ENCODE measurements at places on chromosomes 4 and X. TPM values are rescaled to one million over a fixed set of nuclear protein-coding genes. Genes with fewer than 3 reads are reported as not detected.

The KLB gene
- total RNA-seq, result not detected

The NPY1R gene
- 56.4 TPM for total RNA-seq

The ANXA10 gene
- not detected for total RNA-seq

The UGT2B11 gene
- not detected for total RNA-seq

The C4orf51 gene
- total RNA-seq, result not detected

The PPARGC1A gene
- total RNA-seq, result 2.6 TPM

The CXCL5 gene
- 0.57 TPM for total RNA-seq

The SOX3 gene
- not detected for total RNA-seq

The TEX13C gene
- total RNA-seq, result not detected

The CABS1 gene
- not detected for total RNA-seq

The SLC38A5 gene
- 13.2 TPM for total RNA-seq

The CXCL8 gene
- 7.8 TPM for total RNA-seq

The GPRASP1 gene
- total RNA-seq, result 19.9 TPM

The DCHS2 gene
- 0.03 TPM for total RNA-seq

The AWAT2 gene
- total RNA-seq, result not detected

The PLA2G12A gene
- total RNA-seq, result 32.4 TPM

The BLTP1 gene
- total RNA-seq, result 106 TPM

The MEPE gene
- total RNA-seq, result not detected

The MED14 gene
- 51.3 TPM for total RNA-seq

The PABPC1L2B gene
- total RNA-seq, result not detected

The AKAP4 gene
- not detected for total RNA-seq

The PNMA6F gene
- not detected for total RNA-seq

The YY2 gene
- total RNA-seq, result 2.2 TPM

The TMEM271 gene
- total RNA-seq, result not detected

The CCNB3 gene
- total RNA-seq, result not detected

The BGN gene
- total RNA-seq, result 2,306 TPM
